ENCODE measurements at places on chromosomes 3 and 15.

DNA sequence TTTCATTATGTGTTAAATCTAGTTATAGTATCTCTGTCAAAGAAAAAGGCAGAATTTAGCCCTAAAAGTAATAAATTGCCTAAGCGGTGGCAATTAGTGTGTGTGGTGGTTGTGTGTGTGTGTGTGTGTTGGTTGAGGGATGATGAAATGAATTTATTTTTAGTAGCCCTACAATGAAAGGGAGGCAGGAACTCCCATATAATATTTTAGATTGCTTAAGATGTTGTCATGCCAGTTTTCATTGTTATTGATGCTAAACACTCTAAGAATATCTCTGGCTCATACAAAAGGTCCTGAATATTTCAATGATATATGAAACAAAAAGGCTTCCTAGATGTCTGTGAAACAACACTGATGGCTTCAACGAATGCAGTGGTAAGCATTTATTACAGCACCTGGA lies 140.6 kb upstream of the TBC1D5 start:
- DNase-seq: no peak

DNA sequence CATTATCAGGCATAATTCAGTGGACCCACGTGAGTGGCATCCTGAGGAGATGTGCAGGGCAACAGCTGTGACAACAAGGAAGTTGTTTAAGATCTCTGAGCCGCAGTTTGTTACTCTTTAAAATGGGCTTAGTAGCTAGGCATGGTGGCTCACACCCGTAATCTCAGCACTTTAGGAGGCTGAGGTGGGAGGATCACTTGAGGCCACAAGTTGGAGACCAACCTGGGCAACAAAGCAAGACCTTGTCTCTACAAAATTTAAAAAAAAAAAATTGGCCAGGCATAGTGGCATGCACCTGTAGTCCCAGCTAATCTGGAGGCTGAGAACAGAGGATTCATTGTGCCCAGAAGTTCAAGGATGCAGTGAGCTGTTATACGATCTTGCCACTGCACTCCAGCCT lies 12.2 kb downstream of the SUCLG2 start:
- DNase-seq: no peak

DNA sequence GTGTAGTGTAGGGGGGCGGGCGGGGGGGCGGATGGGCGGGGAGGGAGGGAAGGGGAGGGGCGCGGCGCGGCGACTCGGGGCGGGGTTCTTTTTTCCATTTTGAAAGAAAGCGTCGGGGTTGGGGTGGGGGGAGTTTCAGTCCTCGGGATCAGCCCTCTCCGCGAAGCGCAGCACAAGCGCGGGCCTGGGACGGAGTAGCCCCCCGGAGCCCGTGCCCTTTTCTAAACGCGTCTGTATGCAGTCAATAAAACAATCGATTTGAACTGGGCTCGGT lies 6.1 kb downstream of the ISLR2 start:
- DNase-seq: no peak

- DNase-seq: no peak
These were observed 9.8 kb downstream of the PLEKHO2 start for GRCh38 chr15:64851503-64851840.

- DNase-seq: no peak
These were observed 96.4 kb upstream of the IGSF10 start for GRCh38 chr3:151557068-151557840.

GRCh38 chr3:14475621-14476020 lies 64.5 kb downstream of the GRIP2 start:
- DNase-seq: no peak
